ENCODE measurements at places on chromosomes 13 and 19.

- DNase-seq = no peak
Measured at GRCh38 chr19:45972947-45973540, 621 bp downstream of the NOVA2 start.

- DNase-seq = no peak
Measured at GRCh38 chr19:12821761-12822160, 12.6 kb downstream of the RTBDN start.

DNA sequence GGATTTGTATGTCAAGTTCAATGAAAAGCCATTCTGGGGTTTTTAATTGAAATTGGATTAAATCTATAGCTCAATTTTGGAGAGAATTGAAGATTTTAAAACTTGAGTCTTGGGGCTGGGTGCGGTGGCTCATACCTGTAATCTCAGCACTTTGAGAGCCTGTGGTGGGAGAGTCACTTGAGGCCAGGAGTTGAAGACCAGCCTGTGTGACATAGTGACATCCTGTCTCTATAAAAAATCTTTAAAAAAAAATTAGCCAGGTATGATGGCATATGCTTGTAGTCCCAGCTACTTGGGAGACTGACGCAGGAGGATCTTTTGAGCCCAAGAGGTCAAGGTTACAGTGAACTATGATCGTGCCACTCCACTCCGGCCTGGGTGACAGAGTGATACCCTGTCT is 41.2 kb downstream of the VAV1 start:
- no peak for DNase-seq

- no peak for DNase-seq
Measured at GRCh38 chr13:108185223-108185622, 30.1 kb downstream of the LIG4 start.

DNA sequence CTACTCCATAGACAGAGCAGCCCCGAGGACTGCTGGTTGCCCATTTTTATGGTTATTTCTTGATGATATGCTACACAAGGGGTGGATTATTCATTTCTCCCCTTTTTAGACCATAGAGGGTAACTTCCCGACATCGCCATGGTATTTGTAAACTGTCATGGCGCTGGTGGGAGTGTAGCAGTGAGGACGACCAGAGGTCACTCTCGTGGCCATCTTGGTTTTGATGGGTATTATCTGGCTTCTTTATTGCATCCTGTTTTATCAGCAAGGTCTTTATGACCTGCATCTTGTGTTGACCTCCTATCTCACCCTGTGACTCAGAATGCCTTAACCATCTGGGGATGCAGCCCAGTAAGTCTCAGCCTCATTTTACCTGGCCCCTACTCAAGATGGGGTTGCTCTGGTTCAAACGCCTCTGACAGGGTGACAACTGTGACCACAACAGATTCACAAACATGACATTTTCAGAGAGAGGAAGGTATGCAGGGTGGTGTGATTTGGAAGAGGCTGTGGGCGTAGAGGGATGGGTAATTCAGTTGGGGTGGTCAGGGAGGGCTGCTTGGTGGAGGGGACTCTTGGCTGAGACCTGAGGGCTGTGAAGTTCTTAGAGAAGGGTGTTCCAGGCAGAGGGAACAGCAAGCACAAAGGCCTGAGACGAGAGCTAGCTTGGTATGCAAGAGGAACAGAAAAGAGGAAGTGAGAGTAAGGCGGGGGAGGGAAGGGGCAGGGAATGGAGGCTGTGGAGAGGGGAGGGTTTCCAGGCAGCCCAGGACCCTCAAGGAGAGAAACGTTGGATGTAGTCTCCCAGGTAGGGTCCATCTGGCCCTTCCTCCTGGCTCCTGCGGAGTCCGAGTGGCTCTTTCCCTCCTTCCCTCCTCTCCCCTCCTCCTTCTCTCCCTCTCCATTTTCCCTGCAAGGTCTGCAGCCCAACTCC is 23.5 kb downstream of the FAM187B start:
- DNase-seq = no peak

DNA sequence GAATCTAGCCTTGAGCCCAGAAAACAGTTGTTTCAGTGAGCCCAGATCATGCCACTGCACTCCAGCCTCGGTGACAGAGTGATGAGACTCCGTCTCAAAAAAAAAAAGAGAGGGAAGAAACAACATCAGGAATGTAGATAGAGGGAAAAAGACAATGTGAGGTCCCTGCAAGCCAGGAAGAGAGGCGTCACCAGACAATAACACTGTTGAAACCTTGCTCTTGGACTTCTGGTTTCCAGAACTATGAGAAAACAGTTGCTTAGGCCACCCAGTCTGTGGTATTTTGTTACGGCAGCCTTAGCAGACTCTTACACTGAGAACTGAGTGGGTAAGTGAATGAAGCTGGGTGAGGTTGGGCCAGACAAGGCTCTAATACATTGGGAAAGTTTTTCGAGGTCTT is 64.1 kb downstream of the TNFSF11 start:
- DNase-seq = no peak
